ENCODE measurements at places on chromosomes 16 and 17.

DNA sequence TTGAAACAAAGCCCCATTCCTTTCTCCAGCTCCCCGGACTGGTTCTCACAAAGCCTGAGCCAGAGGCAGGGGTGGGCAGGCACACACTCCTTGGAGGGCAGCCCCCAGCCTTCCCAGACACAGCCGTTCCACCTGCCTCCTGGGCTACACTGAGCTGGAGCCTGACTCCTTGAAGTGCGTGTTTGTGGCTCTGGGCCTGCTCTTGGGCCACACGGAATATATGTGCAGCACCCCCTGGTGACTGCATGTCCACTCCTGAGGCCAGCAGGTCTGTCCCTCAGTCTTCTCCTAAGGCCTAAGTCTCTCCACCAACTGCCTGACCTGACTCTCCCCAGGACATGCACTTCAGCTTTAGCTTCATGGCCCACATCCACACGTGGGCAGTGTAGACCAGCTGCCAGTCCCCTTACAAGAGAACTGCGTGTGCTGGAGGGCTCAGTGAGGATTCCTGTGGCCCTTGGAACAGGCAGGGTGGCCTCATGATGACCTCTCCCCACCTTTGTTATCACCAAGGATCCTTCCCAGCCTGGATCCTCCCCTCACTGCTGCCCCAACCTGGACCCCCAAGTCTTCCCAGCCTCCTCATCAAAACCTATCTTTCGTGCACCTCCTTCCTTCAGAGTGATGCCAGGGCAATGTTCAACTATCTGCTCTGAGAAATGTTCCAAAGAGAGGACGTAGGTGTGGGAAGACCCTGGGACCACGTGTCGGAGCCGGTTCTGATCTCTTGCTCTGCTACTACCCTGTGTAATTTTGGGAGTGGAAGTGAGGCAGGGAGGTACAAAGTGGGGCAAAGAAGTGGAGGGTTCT is 12.4 kb upstream of the SLC6A2 start:
- no peak for DNase-seq

DNA sequence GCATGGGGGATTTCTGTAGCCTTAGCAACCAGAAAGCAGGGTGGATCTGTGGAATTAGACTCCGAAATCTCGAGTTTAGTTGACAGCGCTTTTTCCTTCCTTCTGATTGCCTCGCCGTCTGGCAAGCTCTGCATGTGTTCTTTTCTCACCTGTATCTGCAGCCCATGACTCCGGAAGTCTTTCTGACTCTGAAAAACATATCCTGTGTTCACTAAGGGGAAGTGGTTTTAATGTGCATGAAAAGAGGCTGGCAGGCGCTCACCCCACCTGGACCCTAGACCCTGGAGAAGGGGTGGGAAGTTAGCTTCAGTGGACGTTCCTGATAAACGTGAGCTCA is 158.5 kb downstream of the RPTOR start:
- no peak for DNase-seq

- DNase-seq: peak; percentile 18
These were observed 33.8 kb downstream of the GTF3C1 start for GRCh38 chr16:27515874-27516353.

DNA sequence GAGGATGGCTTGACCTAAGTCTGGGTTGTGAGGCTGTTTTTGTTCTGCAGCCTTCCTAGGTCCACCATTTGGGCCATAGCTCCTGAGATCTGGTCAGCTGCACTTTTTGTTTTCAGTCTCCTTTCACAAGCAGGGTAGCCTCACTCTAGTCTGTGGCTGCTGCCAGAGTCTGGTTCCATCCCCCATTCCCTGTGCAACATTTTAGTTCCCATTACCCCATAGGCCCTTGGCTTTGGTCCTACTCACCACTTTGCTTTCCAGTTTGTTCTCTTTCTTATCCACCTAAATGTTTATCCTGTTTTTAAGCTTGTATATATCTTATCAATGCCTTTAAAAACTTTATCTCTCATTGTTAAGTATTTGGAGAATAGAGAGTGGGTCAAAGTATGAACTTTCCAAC is 6.5 kb upstream of the XYLT2 start:
- no peak for DNase-seq

GRCh38 chr17:38430316-38430715 is 2.1 kb downstream of the ARHGAP23 start:
- no peak for DNase-seq

DNA sequence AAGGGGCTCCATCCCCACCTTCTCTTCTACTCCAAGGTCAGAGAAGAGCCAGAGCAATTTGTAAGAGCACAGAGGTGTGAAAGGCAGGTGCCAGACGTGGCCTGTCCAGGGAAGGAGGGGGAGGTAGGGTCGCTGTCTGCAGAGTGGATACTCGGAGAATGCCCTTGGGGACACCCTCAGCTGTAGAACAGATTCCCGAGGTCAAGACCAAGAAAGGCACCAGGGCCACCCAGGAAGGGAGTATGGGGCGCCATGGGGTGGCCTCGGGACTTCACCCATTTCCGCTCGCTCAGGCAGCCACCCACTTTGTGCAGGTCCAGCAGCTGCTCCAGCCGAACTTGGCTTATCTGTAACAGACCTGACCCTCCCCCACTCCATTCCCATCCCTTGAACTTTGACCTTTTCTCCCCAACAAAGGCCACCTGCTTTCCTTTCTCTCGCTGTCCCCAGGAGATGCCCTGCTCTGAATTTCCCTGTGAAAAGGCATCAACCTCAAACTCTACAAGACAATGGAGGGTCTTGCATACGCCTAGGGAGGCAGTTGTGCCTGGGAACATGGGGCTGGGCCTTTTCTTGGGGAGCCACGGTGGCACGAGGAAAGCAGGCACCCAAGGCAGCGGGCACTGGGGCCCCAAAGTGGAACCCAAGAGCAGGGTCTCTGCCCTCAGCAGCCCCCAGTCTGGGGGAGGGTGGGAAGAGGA is 11.3 kb upstream of the AXIN2 start:
- no peak for DNase-seq

DNA sequence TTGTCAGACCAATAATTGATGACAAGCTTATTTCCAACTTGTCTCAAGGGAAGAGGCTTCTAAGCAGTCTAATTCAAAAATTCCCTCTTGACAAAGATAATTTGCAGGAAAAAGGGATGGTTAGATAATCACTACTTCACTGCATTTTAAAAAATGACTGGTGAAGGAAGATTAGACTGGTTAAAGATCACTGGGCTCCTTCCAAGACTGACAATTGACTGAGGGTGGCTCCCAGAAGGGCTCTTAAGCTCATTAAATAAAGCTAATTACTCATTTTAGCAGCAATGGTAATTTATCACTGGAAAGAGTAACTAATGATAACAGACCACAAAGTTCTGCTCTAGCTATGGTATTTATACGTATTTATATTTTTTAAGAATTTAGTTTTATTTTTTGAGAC is 4.4 kb upstream of the HEATR3 start:
- no peak for DNase-seq

GRCh38 chr16:17082095-17082882 is 388.5 kb downstream of the XYLT1 start:
- no peak for DNase-seq

- no peak for DNase-seq
These were observed 2.0 kb downstream of the RGS11 start for GRCh38 chr16:273547-274421.

DNA sequence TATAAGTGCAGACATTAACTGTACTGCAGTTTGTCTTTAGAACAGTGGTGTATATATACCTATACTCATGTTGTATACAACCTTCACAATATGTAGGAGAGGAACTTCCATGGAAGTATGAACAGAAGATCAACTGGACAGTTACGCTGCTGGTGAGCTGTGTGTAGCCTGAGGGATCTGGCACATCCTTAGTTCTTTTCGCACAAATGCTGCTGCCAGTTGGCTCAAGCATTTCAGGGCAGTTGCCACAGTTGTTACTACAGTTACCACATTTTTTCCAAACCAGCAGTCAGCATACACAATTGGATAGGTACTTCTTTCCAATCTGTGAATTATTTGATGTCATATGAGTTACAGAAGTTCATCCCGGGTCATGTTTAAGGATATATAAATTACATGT is 539.6 kb upstream of the HSBP1 start:
- DNase-seq: no peak

GRCh38 chr16:87253536-87253935 is 63.7 kb downstream of the C16orf95 start:
- DNase-seq: no peak

GRCh38 chr17:28749516-28750177 is 5.8 kb downstream of the TRAF4 start:
- DNase-seq: no peak

DNA sequence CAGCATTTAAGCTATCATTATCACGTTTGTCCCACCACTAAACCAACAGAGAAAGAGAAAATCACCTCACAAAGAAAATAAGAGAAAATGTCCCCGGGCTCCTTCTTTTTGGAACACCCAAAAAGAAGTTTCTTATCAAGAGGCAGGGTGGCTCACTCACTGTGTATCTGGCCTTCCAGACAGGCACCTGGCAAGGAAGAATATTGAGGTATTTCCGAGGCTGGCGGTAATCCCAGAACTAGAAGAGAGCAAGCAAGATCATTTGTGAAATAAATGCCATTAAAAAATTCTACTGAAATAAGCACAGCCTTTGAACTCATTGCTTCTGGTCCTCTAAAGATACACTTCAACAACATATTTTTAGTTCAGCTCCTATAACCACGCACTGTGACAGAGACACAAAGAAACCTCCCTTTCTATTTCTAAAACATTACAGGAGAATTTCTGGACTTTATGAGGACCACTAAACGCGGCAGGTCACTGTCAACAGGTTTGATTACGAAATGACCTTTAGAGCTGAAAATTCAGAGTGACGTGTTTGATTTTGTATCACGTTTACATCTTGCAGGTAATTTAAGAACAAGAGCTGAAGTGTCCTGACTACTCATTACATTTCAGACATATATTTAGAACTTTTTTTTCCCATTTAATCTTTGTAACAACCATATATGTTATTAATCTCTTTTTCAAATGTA is 61.0 kb downstream of the WDR59 start:
- DNase-seq: no peak

- DNase-seq: no peak
These were observed 32.4 kb downstream of the SPAG9 start for GRCh38 chr17:51088287-51088686.

- DNase-seq: no peak
These were observed 107.6 kb upstream of the LHX1 start for GRCh38 chr17:36829676-36830075.

DNA sequence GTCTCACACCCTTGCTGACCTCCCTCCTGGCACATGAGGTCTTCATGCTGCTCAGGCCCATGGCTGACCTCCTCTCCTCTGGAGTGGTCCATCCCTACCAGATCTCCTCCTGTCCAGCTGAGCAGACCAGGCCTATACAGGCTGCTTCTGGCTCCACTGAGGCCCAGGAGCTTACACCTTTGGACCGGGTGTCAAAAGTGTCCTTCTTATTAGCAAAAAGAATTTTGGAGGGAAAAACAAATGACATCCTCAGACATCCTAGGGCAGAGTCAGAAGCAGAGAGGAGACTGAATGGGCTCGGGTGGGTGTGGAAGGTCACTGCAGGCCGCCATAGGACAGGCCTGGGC is 38.1 kb downstream of the WSB1 start:
- DNase-seq: no peak

DNA sequence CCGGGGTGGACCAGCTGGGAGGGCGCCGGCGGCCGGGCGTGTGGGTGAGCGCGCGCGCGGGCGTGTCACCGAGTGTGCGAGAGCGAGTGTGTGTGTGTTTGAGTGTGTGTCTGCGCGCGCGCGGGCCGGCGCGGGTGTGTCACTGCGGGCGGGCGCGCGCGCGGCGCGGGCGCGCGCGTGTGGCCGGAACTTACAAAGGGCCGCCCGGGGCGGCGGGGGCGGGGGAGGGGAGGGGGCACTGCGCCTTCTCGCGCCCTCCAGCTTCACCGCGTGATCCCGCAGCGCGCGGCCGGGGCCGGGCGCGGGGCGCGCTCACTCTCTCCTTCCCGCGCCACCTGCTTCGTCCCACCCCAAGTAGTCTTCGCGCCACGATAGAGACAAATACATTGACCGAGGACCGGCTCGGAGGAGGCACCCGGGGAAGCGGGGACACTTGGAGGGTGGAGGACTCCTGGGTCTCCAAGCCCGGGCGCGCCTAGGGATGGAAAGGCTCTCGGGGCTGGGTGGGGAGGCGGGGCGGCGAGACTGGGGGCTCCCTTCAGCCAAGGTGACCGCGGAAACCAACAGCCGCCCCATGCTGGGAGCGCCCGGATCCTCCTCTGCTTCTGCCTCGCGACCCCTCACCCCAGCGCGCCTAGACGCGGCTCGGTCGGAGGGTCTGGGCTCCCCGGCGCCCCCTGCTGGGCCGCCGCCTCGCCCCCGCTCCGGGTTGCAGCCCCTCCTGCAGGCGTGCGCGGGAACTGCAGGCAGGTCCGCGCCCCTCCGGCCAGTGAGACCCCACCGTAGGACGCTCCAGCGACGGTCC is at the start of gene SRCIN1:
SRCIN1 (minus strand) TSS at position 112 of the 805 bp plus-strand sequence. CDS start 247 bp downstream, outside the sequence.
- DNase-seq: peak; percentile 76

DNA sequence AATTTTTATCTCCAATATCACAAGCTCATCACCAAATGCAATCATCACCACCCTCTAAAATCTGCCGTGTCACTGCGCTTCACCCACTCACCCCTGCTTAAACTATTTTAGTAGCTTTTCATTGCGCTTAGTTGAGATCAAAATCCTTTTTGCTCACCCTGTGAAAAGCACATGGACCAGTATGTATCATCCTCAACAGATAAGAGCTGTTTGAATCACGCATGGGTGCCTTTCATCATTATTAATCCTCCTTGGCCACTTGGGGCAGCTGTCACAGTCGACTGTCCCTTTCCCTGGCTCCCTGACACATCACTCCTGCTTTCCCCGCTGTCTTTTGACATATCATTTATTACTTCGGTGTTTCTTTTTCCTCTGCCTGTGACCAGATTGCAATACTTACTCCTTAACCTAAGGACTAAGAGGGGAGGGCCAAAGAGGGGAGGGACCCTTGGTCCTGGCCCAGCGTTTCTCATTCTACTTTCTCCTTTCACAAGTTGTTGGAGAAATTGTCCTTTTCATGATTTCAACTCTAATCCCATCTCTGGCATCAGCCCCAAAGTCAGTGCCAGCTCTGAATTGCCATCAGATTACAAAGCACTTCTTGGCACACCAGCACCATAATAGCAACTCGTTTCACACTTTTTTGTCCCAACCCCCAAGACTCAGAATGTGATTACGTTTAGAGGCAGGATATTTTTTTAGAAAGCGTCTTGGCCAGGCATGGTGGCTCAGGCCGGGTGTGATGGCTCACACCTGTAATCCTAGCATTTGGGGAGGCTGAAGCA is 8.6 kb upstream of the KDM6B start:
- peak; percentile 51 for DNase-seq

DNA sequence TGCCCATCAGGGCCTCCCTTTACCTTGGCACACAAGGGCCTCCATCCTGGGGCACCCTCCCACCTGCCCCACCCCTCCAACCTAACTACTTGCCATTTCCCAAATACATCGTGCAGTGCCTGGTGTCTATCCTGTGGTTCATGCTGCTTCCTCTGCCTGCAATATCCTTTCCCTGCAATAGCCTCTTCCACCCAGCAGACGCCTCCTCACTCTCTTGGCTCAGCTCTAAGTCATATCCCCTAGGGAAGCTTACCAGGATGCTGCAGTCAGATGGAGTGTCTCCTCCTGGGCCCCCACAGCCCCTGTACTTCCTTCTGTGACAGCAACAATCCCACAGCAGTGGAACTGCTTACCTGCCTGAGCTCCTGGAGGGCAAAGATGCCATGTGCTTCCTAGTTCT is 36.7 kb downstream of the CCDC182 start:
- DNase-seq: peak; percentile 74
